ENCODE measurements at places on chromosomes 6 and 20.

- DNase-seq = no peak
These were observed 135.4 kb downstream of the BFSP1 start for GRCh38 chr20:17395729-17396128.

- DNase-seq = no peak
These were observed 77.3 kb downstream of the DTD1 start for GRCh38 chr20:18665135-18665534.

- DNase-seq = no peak
These were observed 75.7 kb upstream of the OPRM1 start for GRCh38 chr6:153963352-153963751.

DNA sequence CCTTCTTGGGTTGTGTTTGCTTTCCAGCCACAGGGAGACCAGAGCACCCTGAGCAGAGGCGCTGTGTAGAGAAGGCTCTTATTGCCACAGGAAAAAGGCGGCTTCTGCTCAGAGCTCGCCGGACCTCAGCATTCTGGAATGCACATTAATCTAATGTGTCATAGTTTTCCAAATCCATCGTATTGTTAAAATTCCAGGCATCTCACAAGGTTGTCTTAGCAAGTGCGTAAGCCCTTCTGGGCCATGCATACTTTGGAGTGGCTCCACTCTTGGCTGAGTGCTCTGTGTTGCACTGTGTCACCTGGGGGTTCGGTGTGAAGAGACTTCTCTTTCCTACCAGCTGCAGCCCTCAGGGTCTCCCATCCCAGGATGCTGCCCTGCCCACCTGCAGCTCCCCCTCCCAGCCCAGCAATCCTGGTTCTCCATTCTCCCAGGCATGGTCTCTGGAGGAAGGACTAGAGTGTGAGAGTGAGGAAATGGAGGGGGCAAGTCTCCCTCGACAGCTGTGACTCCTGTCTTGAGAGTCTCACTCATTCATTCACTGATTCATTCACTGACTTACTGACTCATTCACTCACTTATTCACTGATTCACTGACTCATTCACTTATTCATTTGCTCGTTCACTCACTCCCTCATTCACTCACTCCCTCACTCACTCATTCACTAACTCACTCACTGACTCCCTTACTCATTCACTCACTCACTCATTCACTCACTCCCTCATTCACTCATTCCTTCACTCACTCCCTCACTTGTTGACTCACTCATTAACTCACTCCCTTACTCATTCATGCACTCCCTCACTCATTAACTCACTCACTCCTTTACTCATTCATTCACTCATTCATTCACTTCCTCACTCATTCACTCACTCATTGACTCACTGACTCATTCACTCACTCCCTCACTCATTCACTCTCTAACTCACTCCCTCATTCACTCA lies 83.7 kb upstream of the MPC1 start:
- DNase-seq = no peak

GRCh38 chr6:1461736-1462135 lies 72.4 kb downstream of the FOXF2 start:
- DNase-seq = no peak

DNA sequence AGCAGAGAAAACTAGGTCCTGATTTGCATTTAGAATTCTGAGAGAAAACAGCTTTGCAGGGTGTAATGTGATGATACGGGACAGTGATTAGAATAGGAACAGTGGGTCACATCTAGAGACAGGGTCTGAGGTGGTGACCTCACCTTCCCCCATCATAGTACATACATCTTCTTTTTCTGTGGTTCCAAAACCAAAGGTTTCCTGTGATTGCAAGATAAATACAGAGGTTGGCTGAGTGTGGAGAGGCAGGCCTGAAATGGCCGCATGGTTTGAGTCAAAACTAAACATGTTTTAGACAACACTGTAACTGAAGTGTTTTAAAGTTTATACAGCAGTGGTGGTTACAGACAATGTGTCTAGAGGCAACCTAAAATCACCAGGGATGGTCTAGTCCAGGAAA lies 10.4 kb upstream of the NT5DC1 start:
- DNase-seq = no peak

- DNase-seq = no peak
These were observed 18.5 kb downstream of the RAE1 start for GRCh38 chr20:57369596-57369995.

DNA sequence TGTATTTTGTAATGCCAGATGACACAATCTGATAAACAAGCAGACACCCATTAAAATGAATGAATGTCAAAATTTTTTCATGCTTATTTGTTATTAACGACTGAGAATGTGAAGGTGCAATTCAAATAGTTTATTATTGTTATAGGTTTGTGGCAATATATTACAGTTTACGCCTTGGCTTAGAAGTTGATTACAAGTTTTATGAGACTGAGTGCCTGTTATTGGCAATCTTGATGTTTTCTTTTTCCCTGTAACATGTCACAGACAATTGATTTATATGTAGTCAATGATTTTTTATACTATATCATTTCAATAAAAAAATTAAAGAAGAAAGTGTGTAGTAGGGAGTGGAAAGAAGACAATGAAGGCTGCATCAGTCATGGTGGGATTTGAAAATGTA lies 144.1 kb upstream of the EEF1E1 start:
- no peak for DNase-seq

- DNase-seq = no peak
These were observed 12.0 kb upstream of the GMDS start for GRCh38 chr6:2257363-2257762.

GRCh38 chr6:106609699-106610098 lies 19.6 kb downstream of the RTN4IP1 start:
- no peak for DNase-seq

- no peak for DNase-seq
These were observed 49.9 kb downstream of the CLIC5 start for GRCh38 chr6:45965792-45966191.

DNA sequence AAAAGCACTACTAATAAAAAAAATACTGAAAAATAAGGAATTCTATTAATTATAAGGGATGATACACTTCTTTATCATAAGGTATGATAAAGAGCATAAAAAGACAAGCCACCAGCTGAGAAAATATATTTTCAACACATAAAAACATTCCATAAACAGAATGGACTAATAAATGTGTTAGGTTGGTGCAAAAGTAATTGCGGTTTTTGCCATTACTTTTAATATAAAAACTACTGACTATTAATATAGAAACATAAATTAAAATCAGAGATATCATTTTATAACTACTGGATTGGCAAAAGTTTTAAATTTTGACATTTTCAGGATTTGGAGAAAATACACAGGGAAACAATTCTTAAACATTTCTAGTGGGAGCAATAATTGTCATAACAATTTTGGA lies 37.1 kb upstream of the FKBP1C start:
- no peak for DNase-seq

DNA sequence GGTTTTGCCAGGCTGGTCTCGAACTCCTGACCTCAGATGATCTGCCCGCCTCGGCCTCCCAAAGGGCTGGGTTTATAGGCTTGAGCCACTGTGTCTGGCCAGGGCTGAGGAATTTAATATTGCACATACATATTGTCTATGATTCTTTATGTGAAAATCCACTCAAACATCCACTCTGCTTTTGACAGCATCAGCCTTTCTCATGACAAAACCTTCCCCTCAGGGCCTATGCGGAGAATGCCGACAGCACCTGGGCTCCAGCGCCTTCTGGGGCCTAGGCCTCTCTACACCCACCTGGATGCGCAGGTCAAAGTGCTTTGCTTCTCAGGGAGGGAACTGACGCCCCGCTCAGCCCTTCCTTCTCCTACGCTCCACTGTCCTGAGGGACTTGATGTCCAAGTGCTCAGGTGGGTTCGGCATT lies 5.4 kb downstream of the RAMACL start:
- DNase-seq = no peak

DNA sequence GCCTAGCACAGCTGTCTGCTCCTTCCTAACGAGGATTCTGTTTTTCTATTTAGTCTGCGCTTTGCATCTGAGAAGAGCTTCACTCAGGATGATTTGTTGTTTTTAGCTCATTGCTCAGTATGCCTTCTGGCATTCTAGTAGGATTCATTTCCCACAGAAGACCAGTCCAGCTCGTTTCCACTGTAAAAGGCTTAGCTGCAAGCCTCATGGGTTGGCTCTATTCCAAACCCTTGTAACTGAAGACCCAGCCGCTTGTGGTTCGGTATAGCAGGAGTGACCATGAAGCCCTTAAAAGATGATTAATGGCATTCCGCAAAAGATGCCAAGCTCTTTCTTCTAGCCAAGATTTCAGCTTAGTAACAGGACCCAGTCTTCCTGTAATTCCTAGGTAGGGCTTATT lies 7.2 kb downstream of the ADGRF1 start:
- DNase-seq = no peak

DNA sequence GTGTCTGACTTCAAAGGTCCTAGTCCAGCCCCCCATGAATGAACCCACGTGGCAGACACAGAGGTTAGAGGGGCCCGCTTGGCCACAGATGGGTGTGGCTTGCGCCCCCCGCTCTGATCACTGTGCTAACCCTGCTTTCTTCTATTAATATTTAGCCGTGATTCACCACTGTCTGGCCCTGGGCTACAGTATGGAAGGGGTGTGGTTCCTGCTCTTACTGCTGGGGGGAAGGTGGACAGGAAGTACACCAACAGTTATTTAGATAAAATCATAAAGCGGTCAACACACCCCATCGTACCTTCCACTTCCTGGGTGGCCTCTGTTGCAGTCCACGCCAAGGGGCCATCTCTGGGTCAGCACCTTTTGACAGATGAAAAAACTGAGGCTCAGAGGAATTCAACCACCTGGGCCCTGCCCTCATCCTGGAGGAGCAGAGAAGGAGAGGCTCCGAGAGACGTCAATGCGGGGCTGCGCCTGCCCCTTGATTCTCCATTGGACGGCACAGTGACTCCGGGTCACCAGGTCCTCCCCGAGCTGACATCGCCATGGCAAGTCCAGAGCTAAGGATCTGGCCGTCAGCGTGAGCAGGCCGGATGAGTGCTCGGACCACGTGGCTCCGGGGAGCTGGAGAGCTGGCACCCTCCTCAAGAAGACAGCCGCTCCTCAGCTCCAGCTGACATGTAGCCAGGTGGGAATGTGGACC lies 206.3 kb downstream of the PREX1 start:
- no peak for DNase-seq

DNA sequence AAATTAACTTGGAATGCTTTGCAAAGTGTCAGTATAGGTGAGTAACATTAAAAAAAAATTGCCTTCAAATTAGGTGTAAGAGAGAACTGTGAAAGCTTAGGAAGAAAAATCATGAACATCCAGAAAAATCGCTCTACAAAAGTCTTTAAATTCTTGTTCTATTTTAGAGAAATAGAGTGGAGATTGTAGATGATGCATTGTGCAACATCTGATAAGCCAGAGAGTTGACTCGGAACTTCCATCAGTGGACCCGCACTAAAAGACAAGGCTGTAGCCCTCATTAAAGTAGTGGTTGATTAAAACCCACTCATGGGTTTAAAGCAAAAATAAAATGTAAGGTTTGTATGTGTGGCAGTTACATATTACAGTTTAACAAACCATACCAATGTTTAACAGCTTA lies 35.8 kb downstream of the MAP3K4 start:
- no peak for DNase-seq

DNA sequence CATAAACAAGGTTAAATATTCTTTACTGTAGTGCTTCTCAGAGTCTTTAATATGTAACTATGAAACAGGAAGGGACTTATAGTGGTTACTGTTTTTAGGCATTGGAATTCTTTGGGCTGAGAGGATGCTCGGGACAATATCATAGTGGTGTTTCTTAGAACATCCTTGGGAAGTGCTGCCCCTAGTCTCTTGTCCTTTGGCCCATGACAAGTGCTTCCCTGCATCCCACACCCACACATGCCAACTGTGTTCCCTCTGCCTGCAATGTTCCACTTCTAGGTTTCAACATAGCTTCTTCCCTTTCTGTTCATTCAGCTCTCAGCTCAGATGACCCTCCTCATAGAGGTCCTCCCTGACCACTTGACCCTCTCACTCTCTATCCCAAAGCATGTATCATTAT lies 37.6 kb downstream of the CFAP61 start:
- DNase-seq = no peak

- no peak for DNase-seq
These were observed 43.6 kb downstream of the MBOAT1 start for GRCh38 chr6:20168690-20169089.

DNA sequence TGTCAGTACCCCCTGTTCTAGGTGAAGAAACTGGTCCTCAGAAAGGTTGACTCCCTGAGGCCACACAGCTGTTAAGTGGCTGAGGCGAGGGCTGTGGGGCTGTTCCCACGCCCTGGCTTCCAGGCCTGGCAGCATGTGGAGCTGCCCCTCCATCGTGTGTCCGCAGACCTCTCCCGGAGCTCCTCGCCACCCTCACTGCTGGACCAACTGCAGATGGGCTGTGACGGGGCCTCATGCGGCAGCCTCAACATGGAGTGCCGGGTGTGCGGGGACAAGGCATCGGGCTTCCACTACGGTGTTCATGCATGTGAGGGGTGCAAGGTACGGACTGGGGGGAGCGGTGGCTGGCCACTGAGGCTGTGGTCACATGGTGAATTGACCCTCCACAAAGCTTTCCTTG lies 32.2 kb upstream of the FANCE start:
- no peak for DNase-seq

GRCh38 chr20:910870-911770 lies 5.0 kb downstream of the ANGPT4 start:
- DNase-seq = no peak

GRCh38 chr6:47737406-47737805 lies 39.0 kb downstream of the ADGRF4 start:
- no peak for DNase-seq

DNA sequence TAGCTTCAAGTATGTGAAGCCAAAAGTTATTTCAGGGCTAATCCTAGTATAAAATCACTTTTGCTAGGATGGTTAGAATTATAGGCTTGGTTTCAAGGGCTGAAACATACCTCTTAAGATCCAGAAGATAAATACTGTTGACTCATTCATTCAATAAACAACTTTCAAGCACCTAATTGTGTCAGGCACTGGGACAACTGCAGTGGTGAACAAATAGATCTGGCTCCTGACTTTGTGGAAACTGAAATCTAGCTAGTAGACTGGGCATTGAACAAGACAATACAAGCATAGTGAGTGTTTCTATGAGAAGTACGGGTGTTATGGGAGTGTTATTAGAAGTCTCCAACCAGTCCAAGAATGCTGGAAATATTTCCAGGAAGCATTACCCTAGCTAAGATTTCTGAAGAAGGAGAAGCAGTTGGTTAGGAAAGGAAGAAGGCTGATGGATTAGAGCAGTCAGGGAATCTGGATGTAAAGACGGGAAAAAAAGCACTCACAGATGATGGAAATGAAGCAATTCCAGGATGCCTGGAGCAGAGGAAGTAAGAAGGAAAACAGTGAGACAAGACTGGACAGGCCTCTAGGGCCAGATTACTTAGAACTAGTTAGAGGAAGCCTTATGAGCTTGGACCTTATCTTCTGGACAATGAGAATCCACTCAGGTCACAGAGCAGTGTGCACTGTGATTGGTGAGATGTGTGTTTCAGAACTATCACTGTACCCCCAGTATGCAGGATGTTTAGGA lies 132.6 kb upstream of the RAB32 start:
- no peak for DNase-seq

DNA sequence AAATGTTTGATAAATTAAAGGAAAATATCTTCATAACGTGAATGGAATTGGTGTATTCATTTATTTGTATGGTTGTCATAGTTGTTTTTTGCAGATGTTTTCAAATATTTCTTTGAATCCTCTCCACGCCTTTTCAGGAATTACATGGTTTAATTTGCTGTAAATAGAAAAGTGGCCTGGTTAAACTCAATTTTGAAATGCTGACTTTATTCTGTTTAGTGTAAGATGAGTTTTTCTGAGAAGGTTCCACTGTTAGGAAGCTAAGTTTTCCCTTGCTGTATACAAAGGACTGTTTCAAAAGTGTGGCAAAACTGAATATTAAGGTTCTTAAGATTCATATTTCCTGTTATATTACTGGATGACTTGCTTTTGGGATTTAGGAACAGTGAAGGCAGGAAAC lies 503 bp upstream of the ZC2HC1B start:
- no peak for DNase-seq

GRCh38 chr20:46056027-46056833 lies 27.2 kb downstream of the SLC12A5 start:
- DNase-seq = no peak

Measured in activated naive CD4-positive, alpha-beta T cell (primary cell).